GM19239 (cell line): ENCODE measurements at places on chromosomes 13 and 19.

DNA sequence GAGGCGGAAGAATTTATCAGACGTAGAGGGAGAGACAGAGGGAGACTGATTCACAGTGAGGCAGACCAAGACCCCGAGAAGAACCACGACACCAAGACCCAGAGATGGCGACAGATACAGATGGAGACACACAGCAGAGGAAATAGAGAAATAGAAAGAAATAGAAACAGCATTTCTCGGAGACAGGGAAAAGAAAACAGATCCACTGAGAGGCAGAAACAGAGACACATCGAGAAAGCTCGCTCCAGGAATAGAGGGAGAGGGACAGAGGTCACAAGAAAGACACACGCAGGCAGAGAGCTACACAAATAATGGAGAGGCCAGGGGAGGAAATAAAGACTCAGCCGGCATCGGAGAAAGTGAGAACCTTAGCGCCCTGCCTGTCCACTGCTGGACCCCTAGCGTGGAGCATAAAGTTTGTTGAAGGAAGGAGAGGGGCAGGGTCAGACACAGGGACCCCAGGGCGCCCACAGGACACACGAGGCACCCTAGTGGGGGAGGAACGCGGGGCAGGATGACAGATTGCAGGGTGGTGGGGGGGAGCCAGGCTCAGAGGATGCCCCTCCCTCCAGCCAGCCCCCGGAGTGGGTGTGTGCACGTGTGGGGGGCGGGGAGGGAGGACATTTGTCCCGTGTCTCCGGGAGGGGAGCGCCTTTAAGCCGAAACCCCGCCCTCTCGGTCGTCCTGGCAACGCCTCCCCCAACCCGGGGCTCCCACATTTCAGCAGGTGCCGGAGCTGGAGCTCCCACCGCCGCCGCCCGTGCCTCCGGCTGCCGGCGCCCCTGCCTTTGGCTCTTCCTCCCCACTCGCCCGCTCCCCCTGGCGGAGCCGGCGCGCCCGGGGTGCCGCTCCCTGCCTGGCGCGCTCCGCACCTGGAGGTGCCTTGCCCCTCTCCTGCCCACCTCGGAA lies at the start of gene PRKCG:
TSS of gene PRKCG (plus strand) at position 716 of the 909 bp plus-strand sequence. CDS start 298 bp downstream, outside the sequence.
- DNase-seq, result no peak

- DNase-seq, result no peak
These were observed 1.7 kb downstream of the PCDH8 start for GRCh38 chr13:52846567-52847321.

GRCh38 chr19:42042455-42043170 lies 27.4 kb downstream of the GRIK5 start:
- DNase-seq, result no peak

DNA sequence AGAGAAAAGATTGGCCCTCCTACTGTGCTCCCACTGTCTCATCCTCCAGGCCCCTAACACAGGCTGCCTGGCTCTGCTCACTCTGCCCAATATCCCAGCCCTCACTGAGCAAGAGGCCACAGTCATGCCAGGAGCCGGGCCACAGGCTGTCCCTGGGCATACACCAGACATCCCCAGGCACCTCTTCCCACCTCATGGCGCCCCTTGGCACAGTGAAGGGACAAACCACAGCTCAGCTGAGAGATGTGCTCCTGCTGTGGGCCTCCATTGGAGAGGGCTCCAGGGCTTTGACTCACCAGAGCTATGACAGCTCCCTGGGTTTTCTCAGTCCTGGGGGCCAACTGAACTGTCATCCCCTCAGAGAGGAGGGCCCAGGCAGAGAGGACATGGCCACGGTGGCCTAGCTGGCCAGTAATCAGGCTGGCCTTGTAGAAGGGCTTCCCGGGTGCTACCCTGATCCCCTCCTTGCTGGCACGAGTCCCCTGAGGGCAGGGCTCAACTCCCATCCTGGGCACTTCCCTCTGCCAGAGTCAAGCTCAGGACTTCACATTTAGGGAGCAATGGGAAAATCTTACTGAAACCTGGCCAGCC lies 220.9 kb downstream of the TUBA3C start:
- DNase-seq, result no peak

- DNase-seq, result no peak
These were observed 19.7 kb downstream of the VWA8 start for GRCh38 chr13:41941174-41941573.
